ENCODE measurements at places on chromosomes 5 and 9. TPM values are rescaled to one million over a fixed set of nuclear protein-coding genes. Genes with fewer than 3 reads are reported as not detected.

- no peak for DNase-seq
Observed at GRCh38 chr5:95621839-95622629, 2.1 kb downstream of the GPR150 start.

DNA sequence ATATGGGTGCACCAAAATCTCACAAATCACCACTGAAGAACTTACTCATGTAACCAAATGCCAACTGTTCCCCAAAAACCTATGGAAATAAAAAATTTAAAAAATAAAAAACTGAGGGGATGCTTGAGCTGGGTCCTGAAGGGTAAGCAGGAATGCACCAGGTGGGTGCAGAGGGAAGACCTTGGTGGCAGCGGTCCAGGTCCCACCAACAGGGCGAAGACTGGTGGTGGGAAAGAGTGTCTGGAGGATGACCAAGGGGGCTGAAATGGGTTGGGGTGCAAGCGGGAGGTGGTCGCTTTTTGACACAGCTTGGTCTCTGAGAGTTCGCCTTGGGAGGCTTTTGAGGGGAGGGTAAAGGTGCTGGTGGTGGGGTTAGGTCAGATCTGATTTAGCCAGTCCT lies 3.3 kb upstream of the DAB2IP start:
- no peak for DNase-seq

- no peak for DNase-seq
Observed at GRCh38 chr9:36424289-36425055, 24.4 kb upstream of the RNF38 start.

GRCh38 chr9:94212091-94212490 lies 47.0 kb upstream of the ZNF169 start:
- DNase-seq = no peak

LPAR1 gene
- not detected for total RNA-seq

ATOSB gene
- total RNA-seq = 19.9 TPM

TIMD4 gene
- total RNA-seq = 12.3 TPM

Data from activated naive CD4-positive, alpha-beta T cell treated with anti-CD3 and anti-CD28 coated beads, Interleukin-2, amount 50 U/mL, for 72 hours (primary cell).